ENCODE measurements at places on chromosomes 7 and 10.

DNA sequence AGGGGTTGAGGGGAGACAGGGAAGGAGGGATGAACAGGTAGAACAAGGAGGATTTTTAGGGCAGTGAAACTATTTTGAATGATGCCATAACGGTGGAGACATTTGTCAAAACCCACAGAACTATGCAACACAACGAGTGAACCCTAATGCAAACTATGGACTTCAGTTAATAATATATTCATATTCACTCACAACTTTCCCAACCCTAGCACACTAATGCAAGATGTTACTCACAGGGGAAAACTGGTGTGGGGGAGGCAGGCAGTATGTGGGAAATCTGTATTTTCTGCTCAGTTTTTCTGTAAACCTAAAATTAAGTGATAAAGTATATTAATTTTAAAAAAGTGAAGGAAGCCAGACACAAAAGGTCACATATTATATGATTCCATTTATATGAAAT lies 17.3 kb downstream of the GNA12 start:
- no peak for DNase-seq

- no peak for DNase-seq
Observed at GRCh38 chr7:12322903-12323300, 80.8 kb downstream of the VWDE start.

DNA sequence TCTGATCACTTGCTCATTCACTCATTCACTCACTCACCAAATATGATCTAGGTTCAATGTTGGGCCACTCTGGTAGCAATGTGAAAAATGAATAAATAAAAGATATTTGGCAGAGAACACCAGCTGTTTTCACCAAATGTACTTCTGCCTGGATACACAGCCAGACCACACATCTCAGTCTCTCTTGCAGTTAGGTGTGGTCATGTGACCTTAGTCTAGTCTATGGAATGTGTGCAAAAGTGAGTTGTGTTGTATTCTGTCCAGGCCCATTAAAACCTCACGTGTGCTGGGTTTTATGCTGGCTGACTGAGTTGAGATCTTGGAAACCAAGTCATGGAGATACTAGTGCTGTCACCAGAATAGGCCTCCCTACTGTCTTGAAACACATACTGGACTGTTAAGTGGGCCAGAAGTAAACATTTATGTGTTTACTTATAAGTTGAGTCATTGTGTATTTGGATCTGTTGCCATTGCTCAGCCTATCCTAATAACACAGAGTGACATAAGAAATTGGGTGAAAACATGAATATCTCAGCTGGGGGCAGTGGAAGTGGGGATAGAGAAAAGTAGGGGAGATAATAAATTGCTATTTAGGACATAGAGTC lies 145.5 kb downstream of the PTEN start:
- DNase-seq, result no peak

DNA sequence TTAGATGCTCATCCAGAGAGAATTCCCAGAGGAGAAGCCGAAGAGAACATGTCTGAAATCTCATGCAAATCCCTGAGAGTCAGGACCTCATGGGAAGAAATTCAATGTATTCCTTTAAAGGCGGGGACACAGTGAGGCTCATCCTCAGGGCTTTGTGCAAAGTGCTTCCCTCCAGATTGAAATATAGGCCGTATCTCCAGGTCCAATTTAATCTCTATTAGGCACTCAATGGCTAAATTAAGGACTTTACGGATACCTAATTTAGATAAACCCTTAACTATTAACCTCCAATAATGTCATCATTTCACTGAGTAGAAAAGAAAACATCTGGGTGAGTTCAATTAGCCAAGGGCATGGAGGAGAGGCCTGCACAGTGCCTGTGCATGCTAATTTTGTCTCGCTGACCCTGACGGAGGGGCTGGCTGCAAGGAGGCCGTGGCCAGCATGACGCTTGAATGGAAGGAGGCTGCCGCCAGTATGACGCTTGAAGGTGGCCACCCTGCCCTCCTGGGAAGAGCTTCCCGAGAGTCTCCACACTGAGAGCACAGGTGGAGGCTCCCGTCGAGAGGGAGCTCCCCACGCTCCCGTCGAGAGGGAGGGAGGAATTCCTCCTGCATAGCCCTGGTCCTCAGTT lies 287.6 kb downstream of the ADARB2 start:
- DNase-seq, result no peak

DNA sequence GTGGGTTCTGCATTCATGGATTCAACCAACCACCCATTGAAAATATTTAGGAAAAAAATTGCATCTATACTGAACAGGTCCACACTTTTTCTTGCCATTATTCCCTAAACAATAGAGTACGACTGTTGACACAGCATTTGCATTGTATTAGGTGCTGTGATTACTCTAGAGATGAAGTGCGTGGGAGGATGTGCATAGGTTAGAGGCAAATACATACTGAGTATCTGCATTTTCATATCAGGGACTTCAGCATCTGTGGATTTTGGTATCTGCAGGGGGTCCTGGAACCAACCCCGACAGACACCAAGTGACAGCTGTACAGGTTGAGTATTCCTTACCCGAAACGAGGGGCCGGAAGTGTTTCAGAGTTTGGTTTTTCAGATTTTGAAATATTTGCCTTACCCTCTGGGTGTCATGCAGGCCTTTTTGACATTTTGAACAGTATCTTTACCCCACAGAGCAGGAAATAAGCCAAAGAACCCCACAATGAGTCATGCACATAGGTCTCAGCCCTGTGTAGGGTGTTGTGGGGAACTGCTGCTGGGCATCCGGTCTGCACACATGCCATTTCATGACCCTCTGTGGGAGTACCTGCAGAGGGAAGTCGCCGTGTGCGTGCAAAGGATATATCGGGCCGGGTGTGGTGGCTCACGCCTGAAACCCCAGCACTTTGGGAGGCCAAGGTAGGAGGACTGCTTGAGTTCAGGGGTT lies 14.5 kb downstream of the NUDT5 start:
- DNase-seq, result peak; percentile 88

DNA sequence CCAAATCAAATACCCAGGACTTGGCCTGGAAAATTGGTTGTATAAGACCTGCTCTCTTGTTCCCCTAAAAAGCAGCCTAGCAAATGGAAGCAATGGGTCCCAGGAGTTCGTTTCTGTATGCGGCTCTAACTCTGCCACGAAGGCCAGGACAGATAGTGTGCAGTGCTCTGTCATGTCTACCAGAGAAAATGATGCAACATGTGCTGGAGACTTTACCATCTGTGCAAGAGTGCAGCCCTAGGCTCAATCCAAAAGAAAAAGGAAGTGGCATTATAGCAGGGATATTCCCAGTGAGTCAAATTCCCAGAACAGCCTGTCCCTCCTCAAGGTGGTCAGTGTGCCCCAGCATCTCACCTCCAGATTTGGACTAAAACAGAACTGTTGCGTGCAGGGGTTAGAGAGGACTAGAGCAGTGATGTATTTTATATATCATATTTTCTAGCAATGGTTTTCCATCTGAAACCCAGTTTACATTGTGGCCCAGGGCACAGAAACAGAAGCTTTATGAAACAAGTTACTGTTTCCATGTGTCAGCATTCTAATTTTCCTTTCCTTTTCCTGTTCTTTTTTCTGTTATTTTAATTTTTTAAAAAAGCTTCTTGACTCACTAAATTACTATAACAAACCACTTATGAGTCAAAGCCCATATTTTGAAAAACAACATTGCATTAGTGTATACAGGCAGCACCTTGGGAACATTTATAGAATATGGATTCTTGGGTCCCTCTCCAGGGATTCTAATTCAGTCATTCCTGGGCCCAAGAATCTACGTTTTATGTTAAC lies 311.2 kb downstream of the RNLS start:
- DNase-seq, result peak; percentile 5

- DNase-seq, result no peak
Observed at GRCh38 chr7:129066290-129067131, 11.6 kb upstream of the TNPO3 start.

- no peak for DNase-seq
Observed at GRCh38 chr10:32995751-32996150, 37.7 kb upstream of the ITGB1 start.

DNA sequence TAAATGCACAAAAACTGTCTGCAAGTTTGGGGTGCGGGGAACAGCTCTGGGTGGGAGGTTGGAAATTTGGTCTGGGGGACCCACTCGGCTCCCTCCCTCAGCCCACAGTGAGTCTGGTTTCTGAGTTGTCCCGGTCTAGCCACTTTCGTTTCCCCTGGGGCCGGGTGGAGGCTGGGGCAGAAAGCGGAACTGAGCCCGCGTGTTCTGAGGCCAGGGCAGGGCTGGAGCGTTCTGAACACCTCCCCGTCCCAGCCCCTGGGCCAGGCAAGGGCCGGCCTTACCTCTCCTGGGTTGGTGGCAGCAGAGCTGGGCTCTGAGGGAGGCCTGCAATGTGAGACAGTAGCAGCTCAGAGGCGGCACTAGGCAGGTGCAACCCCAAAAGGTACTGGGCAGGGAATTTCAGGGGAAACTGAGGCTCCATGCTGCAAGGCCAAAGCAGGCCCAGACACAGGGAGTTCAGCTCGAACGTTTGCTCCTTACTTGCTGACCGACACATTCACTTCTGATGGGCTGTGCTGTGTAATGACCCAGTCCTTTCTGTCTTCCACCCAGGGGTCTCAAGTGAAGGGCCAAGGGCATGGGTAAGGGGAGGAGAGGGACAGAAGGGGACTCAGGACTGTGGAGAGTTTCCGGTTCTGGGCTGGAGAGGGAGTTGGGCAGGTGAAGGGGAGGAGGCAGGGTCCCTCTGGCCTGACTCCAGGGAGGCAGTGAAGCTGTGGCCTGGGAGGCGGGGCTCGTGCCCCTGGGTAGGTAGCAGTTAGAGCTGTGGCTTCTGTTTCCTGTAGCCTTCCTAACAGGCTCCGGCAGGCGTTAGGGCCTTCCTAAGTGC lies 3.0 kb downstream of the IRF5 start:
- peak; percentile 35 for DNase-seq

DNA sequence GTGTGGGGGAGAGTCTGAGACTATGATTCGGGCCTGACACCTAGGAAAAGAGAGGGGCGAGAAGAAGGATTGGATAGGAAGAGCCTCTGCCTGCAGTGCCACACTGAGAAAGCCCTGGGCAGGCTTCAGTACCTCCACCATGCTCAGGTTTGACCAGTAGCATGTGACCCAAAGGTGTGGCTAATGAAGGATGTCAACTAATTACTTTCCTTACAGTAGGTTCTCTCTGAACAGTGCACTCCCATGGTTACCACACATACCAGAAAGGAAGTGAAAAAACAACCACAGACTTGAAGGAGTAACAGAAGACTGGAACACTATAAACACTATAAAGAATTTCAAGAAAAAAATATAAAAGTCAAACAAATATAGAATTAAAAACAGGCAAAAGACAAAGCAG lies 46.2 kb downstream of the SEM1 start:
- DNase-seq, result no peak

- no peak for DNase-seq
Observed at GRCh38 chr7:652881-653280, 73.6 kb upstream of the DNAAF5 start.

- DNase-seq, result no peak
Observed at GRCh38 chr7:84697506-84697905, 489.4 kb downstream of the SEMA3D start.

GRCh38 chr7:119782286-119782685 lies 490.7 kb upstream of the KCND2 start:
- DNase-seq, result no peak

DNA sequence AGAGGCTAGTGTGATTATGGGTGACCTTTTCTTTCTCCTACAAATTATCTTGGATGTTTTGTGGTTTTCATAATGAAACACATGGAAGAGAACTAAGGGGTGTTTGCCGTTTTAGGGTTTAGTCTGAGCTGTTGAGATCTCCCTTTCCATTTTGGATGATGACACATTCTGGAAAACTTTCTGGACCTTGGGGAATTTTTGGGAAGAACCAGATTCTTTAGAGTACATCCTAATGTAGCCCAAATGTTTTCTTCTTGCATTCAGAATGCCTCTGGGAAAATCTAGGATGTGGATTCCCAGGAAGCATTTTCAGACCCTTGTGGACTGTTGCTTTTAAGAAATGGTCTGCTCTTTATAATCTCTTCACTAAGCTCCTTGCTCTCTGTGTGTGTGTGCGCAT lies 165.7 kb downstream of the SORCS3 start:
- DNase-seq, result no peak

DNA sequence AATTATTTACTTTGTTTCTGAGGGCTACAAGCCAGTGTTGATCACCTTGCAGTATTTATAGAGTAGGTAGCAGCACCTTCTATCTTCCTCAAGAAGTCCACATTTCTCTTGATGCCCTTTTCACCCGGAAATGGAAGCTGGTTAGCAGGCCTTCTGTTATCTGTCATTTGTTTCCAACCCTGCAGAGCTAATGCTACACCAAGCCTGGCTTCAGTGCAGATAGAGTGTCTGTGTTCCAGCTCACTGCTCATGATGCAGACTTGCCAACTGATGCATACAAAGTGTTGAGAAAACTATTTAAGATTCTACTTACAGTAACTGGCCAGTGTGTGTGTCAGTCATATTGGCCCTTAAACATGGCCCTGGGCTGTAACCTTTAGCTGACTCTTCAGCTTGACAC lies 301.0 kb downstream of the LHFPL3 start:
- no peak for DNase-seq

DNA sequence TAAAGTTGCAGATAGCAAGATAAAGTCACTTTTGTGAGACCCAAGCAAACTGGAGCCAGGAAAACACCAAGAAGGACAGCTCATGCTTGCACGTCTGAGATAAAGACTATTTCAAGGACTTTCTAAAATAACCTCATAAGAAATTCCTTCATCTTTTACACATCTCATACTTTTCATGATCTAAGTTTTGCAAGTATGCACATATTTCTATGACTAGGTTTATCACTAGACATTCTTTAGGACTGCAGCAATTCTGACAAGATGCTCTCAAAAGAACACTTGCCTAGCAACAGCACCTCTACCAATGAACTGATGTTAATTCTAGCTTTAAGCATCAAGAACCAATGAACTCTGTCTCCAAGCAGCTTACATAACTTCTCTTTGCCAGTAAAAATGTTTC lies 457.6 kb downstream of the SEMA3D start:
- DNase-seq, result no peak

GRCh38 chr7:105480931-105481330 lies 41.1 kb downstream of the PUS7 start:
- DNase-seq, result no peak

- DNase-seq, result no peak
Observed at GRCh38 chr10:62651341-62651740, 153.2 kb upstream of the ADO start.

GRCh38 chr7:64849250-64849923 lies 53.7 kb upstream of the ZNF273 start:
- DNase-seq, result no peak

DNA sequence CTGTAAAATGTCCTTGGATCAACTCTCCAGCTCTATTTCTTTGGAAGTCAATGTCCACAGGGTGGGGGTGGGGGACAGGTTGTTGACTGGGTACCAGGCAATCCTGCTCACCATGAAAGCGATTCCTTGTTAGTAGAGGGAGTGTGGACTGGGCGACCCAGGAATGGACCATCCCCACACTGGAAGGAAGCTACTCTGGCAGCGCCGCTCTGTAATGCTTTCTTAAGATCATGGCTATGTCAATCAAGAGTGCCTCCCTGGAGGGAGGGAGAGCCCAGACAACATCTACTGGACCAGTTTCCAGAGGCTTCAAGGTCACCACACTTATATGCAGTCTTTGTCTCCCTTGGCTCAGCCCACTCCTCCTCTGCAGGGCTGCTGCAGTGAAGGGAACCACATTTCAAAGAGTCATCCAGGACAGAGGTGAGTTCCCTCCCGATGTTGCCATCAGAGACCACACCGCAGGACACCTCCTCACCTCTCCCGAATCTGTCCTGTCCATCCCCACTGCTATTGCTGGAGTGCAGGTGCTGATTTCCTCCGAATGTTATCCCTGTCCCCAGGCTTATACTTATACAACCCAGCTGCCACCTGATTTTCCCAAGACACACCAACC lies 6.9 kb downstream of the GIMAP5 start:
- DNase-seq, result no peak
